ENCODE measurements at places on chromosomes 7 and 10.

GRCh38 chr10:66748217-66748616, 177.6 kb upstream of the LRRTM3 start:
- DNase-seq: no peak

DNA sequence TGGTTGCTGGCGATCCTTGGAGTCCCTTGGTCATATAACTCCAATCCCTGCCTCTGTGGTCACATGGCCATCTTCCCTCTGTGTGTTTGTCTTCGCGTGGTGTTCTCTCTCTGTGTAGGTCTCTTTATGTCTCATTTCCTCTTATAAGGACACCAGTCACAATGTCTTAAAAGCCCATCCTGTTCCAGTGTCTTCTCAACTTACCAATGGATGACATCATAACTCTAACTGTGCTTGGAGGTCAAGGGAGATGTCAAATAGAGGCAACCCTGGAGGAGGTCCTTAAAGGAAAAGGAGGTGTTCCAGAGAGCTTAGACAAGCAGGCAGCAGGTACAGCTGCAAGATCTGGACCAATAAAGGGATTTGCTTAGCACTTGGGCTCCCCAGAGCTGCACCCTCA, 143.0 kb downstream of the BUB3 start:
- no peak for DNase-seq

- no peak for DNase-seq
These were observed 274.4 kb downstream of the NEBL start for GRCh38 chr10:20622531-20623211.

DNA sequence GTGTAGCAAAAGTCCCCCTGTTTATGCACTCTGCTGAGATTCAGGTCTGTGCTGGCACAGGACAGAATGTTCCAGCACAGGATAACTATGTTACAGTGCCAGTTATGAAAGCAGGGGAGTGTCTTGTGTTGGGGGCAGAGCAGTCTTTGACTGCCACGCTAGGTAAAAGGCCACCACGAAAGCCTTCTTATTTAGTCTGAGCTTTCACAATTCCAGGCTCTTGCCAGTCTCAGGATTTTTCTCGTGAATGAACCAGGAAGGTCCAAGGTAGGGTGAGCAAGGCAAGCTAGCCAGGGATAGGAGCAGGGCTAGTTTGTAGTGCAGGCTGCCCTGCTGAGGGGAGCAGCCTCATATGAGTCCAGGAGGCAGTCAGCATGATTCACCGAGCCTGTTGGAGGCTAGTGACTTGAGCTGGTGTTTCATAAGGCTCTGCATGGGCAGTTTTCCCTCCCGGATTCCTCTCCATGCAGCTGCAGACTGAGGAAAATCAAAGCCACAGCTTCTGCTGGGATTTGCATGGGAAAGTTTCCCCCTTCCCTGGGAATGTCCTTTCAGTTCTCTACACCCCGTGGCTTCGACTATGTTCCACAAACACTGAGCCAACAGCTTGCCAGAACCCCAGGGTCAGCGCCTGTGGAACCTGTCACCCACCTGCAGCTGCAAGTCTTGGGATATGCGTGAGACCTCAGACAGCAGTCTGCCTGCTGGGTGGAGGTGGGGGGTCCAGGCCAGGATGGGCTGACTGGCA, 112.3 kb downstream of the JCAD start:
- DNase-seq: no peak

DNA sequence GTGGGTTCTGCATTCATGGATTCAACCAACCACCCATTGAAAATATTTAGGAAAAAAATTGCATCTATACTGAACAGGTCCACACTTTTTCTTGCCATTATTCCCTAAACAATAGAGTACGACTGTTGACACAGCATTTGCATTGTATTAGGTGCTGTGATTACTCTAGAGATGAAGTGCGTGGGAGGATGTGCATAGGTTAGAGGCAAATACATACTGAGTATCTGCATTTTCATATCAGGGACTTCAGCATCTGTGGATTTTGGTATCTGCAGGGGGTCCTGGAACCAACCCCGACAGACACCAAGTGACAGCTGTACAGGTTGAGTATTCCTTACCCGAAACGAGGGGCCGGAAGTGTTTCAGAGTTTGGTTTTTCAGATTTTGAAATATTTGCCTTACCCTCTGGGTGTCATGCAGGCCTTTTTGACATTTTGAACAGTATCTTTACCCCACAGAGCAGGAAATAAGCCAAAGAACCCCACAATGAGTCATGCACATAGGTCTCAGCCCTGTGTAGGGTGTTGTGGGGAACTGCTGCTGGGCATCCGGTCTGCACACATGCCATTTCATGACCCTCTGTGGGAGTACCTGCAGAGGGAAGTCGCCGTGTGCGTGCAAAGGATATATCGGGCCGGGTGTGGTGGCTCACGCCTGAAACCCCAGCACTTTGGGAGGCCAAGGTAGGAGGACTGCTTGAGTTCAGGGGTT, 14.5 kb downstream of the NUDT5 start:
- DNase-seq: peak; percentile 78

DNA sequence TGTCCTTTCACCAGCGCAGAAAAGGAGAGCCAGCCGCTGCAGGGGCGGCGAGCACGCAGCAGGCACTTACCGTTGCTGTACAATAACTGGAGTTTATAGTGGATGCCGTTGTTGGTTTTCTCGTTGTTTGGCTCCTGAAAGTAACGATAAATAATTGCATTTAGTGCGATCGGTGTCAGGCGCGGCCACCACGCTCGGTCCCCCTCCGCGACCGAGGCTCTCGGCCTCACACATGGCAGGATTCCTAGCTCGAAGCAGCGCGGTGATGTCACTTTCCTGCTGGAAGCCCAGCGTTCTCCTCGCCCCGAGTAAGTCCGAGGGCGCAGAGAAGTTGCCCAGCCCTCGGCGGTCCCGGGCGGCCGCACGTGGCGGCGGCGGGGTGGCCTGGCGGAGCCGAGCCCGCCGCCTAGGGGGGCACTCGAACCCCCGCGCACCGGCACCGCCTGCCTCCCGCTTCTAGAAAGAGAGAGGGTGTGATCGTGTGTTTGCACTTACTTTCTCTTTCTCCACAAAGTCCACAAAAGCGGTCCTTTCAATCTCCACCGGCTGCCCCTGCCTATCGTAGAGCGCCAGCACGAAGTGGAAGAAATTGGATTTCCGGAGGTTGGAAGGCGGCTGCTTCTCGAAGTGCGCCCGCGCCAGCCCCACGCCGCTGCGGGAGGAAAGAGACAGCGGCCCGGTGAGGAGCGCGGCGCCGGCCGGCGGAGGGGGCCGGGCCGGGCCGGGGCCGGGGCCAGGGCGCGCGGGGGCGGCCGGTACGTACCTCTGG, 1.0 kb downstream of the EBF3 start:
- no peak for DNase-seq

GRCh38 chr10:21087476-21087875, 190.4 kb upstream of the NEBL start:
- DNase-seq: no peak

DNA sequence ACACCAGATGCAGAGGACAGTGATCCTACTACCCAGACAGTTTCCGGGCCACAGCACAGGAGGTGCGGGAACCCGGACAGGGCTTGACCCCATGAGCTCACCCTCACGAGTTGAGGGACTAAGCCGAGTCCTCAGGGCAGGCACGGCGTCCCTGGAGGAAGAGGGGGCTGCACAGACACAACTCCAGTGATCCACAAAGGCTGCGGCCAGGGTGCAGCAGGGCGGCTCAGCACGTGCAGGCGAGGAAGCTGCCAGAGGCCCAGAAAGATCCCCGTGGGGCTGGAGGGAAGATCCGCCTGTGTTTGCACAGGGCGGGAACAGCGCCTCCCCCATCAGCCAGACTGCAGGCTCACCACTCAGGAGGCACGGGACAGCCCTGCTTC, 45.9 kb upstream of the TMEM72 start:
- no peak for DNase-seq

DNA sequence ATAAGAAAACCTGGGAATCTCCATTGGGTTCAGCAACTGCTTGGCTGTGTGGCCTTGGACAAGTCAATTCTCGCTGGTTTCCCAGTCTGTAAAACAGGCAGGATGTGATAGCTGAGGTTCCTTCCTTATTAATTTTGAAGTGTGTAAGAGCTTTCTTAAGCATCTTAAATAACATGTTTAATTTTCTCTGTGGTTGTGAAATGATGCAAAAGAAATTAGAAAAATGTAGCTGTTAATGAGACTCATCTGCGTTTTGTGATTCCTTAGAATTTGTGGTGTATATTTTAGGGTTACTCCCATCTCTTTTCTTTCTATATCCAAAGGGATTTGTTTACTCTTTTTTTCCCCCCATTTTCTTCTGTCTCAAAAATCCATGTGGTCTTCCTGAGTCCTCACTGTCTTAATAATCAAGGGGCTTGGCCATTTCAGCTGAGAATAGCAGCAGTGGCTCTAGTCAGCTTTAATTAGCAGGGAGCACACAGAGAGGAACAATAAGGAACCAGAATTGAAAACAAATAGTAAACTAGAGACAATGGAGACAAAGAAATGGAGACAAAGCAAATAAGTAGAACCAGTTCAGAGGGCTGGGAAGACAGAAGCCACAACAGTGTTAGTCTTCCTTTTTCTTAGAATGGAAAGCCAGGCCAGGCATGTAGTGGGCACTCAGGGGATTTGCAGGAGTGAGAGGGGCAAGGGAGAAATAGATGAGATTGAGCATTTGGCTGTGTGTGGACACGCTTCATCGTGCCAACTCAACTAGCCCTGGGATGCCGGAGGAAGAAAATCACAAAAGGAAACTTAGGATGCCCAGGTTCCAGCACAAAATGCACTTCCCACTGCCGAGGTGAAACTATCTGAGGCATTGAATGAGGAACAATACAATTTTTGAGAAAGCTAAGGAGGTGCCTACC, 93.9 kb downstream of the CHN2 start:
- no peak for DNase-seq

GRCh38 chr7:39414224-39415035, 151.8 kb upstream of the YAE1 start:
- peak; percentile 33 for DNase-seq

GRCh38 chr7:17408904-17409290, 110.4 kb downstream of the AHR start:
- no peak for DNase-seq

DNA sequence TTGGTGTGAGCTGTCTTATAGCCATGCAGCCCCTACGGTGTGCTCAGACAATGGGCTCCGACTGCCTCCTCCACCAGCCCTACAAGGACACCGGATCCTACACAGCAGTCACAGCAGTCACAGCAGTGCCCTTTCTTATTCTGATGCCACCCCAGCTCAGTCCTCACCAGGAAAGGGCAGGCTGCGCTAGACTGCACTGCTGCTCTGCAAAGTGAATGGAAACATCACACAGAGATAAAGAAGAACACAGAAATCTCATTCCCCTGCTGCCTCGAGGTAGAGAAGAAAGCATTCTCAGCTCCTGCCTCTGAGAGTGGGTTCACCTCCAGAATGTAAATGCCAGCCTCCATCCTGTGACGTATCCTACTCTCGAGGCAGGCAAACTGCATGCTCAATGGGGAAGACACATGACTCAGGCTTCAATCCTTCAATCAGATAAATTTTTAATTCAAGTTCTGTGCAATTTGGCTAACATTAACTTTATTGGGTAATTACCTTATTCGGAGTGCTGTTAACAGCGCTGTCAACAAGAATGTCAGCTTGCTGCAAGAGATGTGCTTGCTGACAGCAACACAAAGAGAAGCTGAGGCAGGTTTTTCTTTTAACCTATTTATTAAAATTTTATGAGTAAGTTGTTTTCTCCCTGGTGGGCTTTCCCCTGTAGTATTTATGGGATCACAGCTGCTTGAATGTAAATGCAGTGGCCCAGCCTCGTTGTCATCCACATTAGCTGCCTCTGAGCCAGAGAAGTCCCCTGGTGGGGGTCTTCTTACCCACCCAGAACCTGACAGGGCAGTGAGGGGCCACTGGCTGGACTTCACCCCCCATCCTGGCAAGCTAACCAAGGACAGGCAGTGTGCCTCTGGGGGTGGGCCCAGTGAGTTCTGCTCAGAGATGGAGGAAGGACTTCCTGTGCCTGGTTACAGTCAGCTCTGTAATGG, 241.3 kb upstream of the KMT2E start:
- no peak for DNase-seq

GRCh38 chr10:60757420-60757895, 20.8 kb upstream of the CDK1 start:
- DNase-seq: no peak

DNA sequence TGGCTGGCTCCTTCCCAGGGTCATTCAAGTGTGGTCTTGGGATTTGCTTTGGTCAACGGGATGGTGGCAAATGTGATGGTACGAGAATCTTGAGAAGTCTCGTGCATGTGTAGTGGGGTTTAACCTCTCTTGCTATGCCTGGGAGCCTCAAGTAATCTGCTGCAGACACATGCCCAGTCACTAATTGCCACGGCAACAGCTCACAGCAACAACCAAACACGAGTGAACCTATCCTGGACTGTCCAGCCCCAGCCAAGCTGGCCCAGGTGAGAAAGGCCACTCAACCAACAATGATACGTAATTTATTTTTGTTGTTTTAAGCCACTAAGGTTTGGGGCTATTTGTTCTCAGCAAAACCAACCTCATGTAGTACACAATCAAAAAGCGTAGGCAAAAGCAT, 38.1 kb upstream of the DDC start:
- no peak for DNase-seq

GRCh38 chr10:100508691-100509150, 10.9 kb downstream of the SEC31B start:
- DNase-seq: peak; percentile 51

DNA sequence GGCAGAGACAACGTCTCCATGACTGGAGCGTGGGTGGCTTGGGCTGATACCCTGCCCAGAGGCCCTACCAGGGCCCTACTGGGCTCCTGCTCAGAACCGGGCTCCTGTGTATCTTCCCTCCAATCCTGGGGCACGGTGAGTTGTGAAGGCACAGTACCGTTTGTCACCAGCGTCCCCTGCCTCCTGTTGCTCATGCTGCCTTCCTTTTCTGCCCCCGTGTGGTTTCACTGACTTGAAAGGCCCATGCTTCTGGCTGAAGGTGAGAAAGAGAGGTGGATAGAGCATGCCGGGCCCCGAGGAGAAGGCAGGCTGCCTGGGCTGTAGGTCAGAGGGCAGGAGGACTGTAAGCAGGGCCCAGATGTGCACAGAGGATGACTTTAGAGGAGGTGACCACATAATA, 9.1 kb upstream of the DMBT1 start:
- peak; percentile 62 for DNase-seq

GRCh38 chr7:117231047-117231359, 91.9 kb downstream of the WNT2 start:
- DNase-seq: no peak

DNA sequence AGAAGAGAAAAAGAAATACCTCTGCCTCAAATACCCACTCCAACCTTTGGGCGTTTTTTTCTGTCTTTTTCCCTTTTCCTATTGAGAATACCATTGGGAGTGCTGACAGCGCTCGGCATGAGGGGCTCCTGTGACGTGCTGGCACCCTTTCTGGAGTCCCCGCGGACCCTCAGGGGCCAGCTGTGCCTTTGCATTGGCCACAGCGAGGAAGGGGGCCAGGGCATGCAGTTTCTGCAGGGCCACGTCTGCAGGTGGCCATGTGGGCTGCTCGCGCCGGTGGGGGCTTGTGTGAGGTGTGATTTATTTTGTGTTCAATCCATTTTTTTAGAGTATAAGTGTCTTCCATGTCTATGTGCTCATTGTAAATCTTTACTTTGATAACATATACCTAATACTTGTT, 57.4 kb downstream of the INPP5A start:
- DNase-seq: no peak

All from CD4-positive, alpha-beta T cell treated with Interferon alpha-2 for 1 hour (primary cell).